Motor neuron (in vitro differentiated cells): ENCODE measurements at places on chromosomes 3 and 15. TPM values are rescaled to one million over a fixed set of nuclear protein-coding genes. Genes with fewer than 3 reads are reported as not detected.

Gene SH2D7
- not detected in 2 replicates for total RNA-seq

Gene HYAL1
- 0.73 and 1.1 TPM in 2 replicates for total RNA-seq

Gene TRH
- total RNA-seq: 0.78 and 1.0 TPM in 2 replicates

Gene CLDN16
- 0.05 TPM in 1 of 2 replicates, not detected in the other for total RNA-seq

Gene GABRR3
- 0.23 and 0.63 TPM in 2 replicates for total RNA-seq

Gene NOP10
- 195 and 212 TPM in 2 replicates for total RNA-seq

DNA sequence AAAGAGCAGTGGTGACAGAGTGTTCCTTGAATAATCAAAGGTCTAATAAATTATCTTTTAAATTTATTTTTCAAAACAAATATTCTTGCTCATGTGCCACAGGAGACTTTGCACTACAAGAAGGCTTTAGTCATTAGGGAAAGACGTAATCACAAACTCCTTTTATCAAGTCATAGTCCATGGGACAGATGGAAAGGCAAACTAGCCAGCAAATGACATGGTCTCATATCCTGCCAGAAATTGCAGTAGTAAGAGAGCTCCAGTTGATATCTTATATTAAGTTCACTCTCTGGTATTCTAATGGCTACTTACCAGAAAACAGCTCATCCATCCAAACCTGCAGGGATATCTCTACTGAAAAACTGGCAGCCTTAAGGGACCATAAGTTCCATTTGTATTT lies 225.0 kb upstream of the TP63 start:
- ATAC-seq: no peak

DNA sequence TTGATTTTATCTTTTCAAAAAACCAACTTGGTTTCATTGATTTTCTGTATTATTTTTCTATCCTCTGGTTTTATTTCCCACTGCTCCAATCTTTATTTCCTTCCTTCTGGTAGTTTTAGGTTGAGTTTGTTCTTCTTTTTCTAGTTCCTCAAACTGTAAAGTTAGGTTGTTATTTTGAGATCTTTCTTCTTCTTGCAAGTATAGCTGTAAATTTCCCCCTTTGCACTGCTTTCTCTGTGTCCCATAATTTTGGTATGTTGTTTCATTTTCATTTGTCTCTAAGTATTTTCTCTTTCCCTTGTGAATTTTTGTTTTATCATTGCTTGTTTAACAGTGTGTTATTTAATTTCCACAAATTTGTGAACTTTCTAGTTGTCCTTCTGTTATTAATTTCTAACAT lies 120.0 kb downstream of the PLD1 start:
- no peak for ATAC-seq

- no peak for ATAC-seq
Observed at GRCh38 chr3:175447521-175447920, 588.4 kb downstream of the NAALADL2 start.

- ATAC-seq: no peak
Observed at GRCh38 chr3:113070681-113071113, 79.9 kb downstream of the GTPBP8 start.

- ATAC-seq: no peak
Observed at GRCh38 chr15:89143503-89144162, 55.4 kb downstream of the ABHD2 start.

DNA sequence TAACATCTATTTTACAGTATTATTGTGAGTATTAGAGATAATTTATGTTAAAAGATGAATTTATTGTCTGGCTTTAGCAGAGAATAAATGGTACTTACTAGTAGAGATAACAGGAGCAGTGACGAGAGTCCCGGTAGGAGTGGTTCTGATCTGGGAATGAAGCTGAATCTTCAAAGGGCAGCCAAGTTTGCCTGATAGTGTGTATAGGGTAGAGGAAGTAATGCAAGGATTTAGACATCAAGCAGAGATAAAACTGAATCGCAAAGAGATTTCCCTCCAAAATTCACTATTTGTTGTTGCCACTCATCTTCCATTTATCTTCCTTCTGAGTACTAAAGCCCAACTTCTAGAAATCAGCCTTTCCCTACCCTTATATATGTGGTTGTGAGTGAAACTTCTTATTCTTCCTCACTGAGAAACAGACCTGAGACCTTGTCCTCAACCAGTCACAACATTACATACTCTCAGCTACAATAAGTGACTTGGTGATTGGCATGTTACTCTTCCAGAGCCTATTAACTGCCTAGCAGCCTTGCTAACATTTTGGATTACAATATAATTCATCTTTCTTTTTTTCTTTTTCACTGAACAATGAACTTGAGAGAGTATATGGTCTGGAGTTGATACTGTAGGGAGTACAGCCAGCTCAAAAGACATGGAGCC lies 692.7 kb upstream of the ZNF385D start:
- no peak for ATAC-seq

DNA sequence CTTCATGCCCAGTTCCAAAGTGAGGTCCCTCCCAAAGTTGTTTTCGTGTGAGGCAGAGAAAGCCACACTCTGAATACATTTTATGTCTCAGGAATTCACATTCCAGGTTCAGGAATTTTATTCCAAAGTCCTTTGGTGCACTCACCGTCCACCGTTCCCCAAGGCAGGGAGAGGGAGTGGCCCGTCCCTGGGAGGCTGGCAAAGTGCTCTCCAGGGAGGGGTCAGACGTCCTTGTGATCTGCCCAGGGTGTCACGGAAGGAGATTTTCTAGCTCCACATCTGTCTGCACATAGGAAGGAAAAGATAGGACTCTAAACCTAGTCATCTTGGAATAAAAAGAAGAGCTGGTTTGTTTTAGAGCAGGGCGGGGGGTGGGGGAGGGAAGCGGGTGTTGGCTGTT lies 47.9 kb downstream of the KLF13 start:
- ATAC-seq: no peak

DNA sequence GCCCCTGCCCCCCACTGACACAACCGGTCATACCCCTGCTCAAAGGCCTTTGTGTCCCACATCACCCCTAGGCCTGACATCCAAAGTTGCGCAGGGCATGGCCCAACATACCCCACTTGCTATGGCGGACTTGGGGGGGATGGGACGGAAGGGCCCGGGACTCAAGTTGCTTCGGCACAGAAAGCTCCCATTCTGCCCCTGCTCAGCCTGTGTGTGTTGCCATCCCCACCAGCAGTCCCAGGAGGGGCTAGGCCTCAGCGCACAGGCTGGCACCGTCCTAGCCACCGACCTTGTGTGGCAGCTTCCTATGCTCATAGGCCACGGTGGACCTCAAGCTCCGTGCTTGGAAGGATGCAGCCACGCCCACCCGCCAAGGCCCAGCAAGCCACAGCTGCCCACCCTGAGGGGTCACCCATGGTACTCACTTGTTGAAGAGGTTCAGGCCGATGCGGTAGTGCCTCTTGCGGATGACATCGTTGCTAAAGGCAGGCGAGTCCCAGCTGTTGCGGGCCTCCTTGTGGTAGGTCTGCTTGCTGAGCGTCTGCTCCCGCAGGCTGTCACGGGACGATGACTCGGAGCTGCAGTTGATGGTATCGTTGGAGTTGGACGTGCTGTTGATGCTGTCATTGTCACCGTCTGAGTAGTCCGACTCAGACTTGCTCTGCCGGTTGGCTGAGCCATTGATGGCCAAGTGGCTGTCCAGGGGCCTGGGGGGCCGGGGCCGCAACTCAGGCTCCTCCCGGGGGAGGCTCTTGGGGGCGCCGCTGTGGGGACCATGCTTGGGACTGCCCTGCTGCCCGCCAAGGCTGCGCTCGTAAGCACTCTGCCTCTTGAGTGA lies 93.9 kb upstream of the RPL32 start:
- peak; percentile 38 for ATAC-seq

- no peak for ATAC-seq
Observed at GRCh38 chr15:73608941-73609340, 24.2 kb downstream of the NPTN start.

DNA sequence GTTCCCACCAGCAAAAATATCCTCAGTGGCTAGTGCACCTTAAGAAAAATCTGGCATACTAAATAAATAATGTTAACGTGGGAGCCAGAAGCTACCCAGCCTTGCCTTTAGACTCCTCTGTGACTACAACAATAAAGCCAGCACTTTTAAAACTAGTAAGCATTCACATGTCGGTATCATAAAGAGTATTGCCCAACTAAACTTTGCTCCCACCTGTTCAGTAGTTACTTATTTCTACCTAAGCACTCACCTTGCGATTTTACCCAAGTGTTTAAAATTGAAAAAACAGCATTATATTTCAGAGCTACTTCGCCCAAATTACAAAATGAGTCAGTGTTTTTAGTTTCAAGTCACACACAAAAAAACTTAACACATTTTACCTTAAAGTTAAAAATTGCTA lies 12.8 kb downstream of the ALDH1L1 start:
- no peak for ATAC-seq

DNA sequence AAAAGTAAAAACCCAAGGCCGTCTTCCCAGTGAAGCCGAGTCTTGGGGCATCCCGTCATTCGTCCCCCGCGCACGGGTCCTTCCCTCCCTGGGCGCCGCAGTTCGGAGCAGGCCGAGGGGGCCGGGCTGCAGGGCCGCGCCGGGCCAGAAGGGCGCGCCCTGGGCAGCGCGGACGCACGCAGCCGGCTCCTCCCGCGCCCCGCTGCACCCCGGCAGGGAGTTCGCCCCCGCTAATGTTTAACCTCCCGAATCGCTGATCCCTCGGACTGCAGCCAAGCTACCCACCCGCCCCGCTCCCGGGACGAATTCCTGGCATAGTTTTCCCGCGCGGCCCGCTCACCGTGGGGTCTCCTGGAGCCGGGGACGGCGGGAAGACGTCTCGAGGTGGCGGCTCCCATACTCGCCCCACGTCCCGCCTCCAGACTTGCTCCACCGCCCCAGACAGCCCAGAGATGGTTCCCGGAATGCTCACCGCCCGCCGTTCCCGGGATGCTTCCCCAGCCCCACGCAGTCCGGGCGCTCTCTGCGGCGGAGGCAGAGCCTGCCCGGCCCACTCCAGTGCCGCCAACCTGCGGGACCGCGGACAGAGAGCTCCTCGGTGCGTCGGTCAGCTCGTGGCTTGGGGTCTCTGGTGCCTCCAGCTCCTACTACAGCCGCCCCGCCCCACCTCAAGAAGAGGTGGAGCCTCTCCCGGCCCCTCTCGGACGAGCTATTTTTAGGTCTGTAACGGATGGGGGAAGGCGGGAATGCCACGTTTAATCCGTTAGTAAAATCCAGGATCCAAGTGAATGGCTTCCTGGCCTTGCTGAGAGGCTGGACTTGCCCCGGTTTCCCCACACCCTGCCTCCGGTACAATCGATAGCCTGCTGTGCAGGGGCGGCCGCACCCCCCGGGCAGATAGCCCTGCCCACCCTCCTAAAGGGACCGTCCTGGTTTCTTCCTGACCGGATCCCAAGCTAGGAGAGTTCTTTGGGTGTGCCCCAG lies at the start of gene DZIP1L:
Gene DZIP1L, minus strand, starts transcription at position 621 of the 984 bp plus-strand sequence. CDS start 11,637 bp downstream, outside the sequence.
- peak; percentile 90 for ATAC-seq

DNA sequence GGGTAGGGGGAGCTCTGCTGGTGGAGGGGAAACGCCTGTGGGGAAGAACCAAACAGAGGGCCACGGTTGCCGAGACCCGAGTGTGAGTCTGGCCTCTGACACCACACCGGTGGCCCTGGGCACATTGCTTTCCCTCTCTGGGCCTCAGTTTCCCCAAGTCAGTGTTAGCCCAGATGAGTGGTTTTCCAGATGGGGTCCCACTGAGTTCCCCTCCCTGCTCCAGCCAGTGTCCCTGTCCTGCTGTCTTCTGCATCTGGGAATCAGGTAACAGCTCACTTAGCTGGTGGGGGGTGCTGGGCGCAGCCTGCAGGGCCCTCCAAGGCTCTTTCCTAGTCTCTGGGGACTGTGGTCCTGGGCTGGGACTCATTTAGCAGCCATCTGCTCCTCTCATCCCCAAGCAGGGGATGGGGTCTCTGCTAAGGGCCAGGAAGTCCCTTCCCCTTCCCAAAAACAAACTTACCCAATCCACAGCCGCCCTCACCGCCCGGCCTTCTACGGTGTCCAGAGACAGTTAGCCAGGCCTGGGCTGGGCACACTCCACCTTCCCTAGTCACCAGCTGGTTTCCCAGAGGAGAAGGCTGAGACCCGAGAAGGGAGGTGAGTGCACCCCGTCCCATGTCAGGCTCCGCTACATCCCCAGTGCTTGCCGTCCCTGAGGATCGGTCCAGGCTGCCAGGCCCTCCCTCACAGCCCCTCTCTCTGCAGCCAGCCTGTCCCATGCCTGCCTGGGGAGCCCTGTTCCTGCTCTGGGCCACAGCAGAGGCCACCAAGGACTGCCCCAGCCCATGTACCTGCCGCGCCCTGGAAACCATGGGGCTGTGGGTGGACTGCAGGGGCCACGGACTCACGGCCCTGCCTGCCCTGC lies 676 bp downstream of the GP9 start:
- no peak for ATAC-seq
